CD4-positive, alpha-beta T cell treated with Interleukin-6 at 100 ng/mL for 8 hours (primary cell): ENCODE measurements at places on chromosomes 13 and 19.

DNA sequence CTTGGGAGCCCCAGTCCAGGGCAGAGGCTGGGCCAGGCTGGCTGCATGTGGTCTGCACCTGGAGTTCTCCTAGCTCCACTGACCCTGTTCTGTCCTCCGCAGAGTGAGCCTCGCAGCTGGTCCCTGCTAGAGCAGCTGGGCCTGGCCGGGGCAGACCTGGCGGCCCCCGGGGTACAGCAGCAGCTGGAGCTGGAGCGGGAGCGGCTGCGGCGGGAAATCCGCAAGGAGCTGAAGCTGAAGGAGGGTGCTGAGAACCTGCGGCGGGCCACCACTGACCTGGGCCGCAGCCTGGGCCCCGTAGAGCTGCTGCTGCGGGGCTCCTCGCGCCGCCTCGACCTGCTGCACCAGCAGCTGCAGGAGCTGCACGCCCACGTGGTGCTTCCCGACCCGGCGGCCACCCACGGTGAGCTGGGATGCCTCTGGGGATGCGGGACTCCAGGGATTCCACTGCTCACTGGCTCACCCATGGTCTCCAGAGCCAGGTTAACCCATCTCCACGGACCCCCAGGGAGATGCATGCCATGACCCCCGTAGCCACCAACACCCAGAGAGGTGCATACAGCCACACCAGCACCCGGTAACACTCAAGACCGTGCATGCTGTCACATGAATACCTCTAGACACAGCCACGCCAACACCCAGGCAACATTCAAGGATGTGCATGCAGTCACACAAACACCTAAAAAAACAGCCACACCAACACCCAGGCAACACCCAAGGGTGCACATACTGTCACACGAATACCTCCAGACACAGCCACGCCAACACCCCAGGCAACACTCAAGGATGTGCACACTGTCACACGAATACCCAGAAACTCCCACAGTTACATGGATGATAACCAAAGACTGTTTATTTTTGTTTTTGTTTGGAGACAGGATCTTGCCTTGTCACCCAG, 8.2 kb downstream of the PKN1 start:
- DNase-seq: no peak

DNA sequence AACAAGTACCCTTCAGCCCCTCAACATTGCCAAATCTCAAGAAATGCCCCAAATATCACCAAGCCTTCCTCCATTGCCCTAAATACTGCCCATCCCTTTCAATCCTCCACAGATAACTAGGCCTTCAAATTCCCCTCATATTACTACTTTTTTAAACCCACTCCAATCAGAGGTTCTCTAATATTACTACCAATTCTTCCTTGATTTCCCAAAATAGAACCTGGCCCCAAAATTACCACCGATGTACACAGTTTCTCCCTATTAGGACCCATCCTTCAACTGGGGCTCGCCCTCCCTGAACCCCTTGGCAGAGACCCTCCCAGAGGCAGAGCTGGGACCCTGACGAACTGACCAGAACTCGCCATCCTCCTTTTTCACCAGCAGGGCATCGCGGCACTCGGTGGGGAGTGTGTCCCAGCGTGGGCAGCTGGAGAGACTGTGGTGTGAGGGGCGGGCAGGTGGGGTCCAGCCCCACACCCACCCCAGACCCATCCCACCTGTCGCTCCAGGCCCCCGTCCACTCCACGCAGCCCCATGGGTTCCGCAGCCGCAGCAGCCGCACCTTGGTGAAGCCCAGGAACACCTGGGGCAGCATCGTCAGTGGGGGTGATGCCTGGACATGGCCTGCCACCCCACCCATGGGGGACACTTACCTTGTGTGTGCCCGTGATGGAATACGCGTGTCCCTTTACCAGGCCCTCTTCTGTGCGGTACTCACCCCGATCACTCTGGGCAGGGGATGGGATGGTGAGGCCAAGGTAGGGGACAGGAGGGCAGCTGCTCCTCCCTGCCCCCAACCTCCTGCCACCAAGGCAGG, 6.1 kb downstream of the CAPN12 start:
- DNase-seq: no peak

- DNase-seq: no peak
These were observed 160.8 kb upstream of the SERP2 start for GRCh38 chr13:44212633-44213396.

GRCh38 chr13:28636677-28637317, 22.1 kb upstream of the POMP start:
- peak; percentile 26 for DNase-seq

DNA sequence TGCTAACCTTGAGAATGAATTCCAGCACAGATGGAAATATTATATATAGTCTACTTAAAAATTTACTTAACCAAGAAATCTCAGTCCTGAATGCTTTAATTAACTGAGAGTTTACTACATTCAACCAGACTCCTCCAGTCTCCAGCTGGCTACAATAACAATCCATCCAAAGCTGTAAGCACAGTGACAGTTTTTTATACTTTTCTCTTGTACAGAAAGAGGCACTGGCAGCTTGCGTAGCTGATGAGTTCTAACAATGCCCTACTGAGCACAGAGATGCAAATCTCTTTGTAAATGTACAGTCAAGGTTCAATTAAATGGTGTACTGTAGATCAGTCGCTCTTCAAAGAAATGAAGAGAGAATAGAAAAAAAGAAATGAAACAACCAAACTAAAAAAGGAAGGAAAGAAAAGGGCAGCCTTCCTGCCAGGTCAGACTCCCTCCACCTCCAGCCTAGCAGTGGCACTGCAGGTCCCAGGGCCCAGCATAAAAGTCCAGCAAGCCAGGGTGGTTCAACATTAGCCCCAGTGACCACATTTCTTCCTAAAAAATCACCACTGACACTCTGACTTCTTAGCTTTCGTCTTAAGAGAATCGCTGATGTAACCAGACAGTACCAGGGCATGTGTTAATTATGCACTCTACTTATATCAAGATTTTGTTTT, 88.4 kb downstream of the SACS start:
- no peak for DNase-seq

GRCh38 chr19:33828266-33829075, 31.8 kb downstream of the KCTD15 start:
- no peak for DNase-seq

GRCh38 chr19:7004313-7004931, 16.8 kb downstream of the MBD3L2B start:
- no peak for DNase-seq
